ENCODE measurements at places on chromosomes 11 and 22. TPM values are rescaled to one million over a fixed set of nuclear protein-coding genes. Genes with fewer than 3 reads are reported as not detected.

The APOA1 gene
- total RNA-seq, result 0.99 TPM

The HBB gene
- total RNA-seq, result 77.3 TPM

The FREY1 gene
- 0.47 TPM for total RNA-seq

The NEFH gene
- 0.41 TPM for total RNA-seq

The LRRC56 gene
- total RNA-seq, result 0.47 TPM

The POU2AF3 gene
- total RNA-seq, result 0.44 TPM

The E2F8 gene
- 4.2 TPM for total RNA-seq

The CNTF gene
- 1.5 TPM for total RNA-seq

The CACNA1I gene
- total RNA-seq, result 0.06 TPM
